Mammary microvascular endothelial cell (primary cell): ENCODE measurements at places on chromosomes 7 and 10. TPM values are rescaled to one million over a fixed set of nuclear protein-coding genes. Genes with fewer than 3 reads are reported as not detected.

The RET gene
- total RNA-seq, result 0.07 and 0.94 TPM in 2 replicates

The HYAL4 gene
- total RNA-seq, result 0.49 TPM in 1 of 2 replicates, not detected in the other

The SYT15 gene
- under 0.01 and 0.20 TPM in 2 replicates for total RNA-seq

The SEC61G gene
- 751 and 929 TPM in 2 replicates for total RNA-seq

The CRPPA gene
- total RNA-seq, result 1.4 TPM in 2 replicates
